Amniotic epithelial cell (primary cell): ENCODE measurements at places on chromosomes 5 and 9.
A peak's percentile ranks its signal among the peaks of the same experiment; 100 is the strongest.

- no peak for DNase-seq
These were observed 531 bp downstream of the ABO start for GRCh38 chr9:133274236-133275104.

DNA sequence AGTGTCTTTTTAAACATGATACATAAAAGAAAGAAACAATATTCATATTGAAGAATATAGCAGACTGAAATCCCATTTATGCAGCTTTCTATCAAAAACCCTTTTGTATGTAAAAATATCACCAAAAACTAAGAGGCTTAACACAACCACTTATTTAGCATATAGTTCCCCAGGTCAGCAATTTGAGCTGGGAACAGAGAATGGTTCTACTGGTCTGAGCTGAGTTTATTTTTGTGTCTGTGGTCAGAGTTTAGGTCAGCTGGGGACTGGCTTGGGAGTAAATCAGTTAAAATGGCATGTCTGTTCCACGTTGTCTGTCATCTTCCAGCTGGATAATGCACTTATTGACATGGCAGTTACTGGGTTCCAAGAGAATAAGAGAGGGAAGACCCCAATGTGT is 165.0 kb downstream of the TMEM232 start:
- no peak for DNase-seq

- peak; percentile 58 for DNase-seq
These were observed 176.4 kb downstream of the FGF18 start for GRCh38 chr5:171595801-171596231.

DNA sequence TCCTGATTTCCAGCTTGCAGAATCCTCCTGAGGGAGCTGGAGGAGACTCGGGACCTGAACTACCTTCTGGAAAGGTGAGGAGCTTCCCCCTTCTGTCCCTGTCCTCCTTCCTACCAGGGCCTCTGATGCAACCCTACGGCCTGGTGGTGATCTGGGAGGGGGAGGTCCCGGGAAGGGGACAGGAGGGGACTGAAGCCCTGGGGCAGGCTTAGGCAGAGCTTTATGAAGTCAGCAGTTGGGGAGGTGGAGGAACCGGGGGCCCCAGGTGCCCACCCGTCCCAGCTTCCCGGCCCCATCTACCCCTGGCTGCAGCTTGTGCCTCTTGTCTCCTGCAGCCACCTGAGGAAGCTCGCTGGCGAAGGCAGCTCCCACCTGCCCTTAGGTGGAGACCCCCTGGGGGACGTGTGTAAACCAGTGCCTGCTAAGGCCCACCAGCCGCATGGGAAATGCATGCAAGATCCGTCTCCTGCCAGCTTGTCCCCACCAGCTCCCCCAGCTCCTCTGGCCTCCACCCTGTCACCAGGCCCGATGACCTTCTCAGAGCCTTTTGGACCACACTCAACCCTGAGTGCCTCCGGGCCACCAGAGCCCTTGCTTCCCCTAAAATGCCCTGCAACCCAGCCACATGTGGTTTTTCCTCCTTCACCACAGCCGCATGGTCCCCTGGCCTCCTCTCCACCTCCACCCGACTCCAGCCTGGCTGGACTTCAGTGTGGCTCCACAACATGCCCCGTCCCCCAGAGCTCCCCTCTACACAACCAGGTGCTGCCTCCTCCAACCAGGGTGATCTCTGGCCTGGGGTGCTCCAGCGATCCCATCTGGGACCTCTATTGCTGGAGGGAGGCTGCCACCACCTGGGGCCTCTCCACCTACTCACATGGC is 2.1 kb downstream of the SPATA31E1 start:
- no peak for DNase-seq

DNA sequence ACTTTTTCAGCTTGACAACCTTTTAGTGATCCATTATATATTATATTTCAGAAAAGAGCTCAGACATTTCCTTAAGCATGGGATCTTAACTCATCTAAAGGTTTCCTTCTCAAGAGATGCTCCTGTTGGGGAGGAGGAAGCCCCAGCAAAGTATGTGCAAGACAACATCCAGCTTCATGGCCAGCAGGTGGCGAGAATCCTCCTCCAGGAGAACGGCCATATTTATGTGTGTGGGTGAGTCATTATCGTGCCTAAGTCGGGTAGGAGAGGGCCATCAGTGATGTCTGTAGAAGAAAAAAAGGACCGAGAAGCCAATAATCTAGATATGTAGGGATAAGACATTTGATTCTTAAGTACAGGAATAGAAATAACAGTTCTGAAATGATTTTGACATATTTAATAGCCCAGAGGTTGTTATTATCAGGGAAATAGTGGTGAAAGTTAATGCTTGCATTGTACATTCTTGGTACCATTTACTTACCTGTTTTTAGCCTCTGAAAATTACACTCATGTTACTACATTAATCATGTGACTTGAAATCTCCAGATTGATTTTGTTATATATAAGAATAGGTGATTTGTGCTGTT is 28.2 kb downstream of the MTRR start:
- DNase-seq = peak; percentile 68

DNA sequence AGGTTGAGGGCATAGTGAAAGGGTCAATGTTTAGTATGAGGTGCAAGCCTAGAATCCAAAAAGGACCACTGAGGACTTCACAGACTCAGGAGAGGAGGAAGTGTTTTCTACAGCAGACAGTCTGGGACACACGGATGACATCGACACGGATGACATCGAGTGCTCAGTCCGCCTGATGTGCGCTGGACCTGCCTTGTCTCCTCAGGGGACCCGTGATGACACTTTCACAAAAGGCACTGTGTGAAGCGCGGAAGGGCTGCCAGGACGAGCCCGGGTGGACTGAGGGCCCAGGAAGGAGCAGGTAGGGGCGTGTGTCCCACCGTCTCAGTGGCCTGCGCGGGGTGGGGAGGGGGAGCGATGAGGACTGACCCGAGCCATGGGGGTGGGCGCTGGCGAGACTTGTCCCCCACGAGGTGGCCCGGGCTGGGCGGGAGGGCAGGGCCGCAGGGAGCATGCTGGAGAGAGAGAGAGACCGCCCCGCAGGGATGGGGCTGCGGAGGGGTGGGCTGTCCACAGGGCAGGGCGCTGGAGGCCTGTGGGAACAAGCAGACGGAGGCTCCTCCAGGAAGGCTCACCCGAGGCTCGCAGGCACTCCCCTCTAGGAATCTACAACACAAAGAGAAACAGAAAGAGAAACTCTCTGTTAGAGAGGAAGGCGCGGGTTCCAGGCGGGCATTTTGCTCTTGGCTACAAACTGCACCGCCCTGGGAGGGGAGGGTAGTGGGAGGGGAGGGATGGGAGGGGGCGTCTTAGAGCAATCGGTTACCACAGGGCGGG is 54.9 kb downstream of the USP20 start:
- DNase-seq = no peak

GRCh38 chr5:175824676-175825075 is 46.7 kb upstream of the CPLX2 start:
- DNase-seq = no peak

- no peak for DNase-seq
These were observed 219.2 kb downstream of the MAPKAP1 start for GRCh38 chr9:125487842-125488241.

- no peak for DNase-seq
These were observed 96.6 kb downstream of the ISL1 start for GRCh38 chr5:51479840-51480239.

- no peak for DNase-seq
These were observed 141.7 kb downstream of the NTRK2 start for GRCh38 chr9:84811072-84811750.

- DNase-seq = peak; percentile 78
These were observed 27.1 kb downstream of the CYSTM1 start for GRCh38 chr5:140202078-140202477.

DNA sequence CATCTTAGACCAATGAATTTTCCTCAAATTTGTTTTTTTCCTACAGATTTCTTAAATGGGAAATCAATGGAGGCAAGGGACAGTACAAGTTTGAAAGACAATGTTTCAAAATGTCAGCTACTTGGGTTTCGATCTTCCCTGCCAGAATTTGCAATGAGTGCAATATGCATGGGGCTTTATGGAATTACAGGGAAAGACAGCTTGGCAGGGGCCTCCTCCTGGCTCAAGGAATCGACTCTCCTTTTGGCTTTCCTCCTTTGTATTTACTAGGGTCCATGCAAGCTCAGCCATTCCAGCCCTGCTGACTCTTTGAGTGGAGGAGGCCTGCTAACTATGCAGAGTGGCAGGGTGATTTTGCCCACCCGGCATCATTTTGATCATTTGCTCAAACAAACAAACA is 63.2 kb downstream of the MED27 start:
- DNase-seq = no peak

GRCh38 chr5:179526978-179527377 is 23.4 kb upstream of the RUFY1 start:
- DNase-seq = no peak

DNA sequence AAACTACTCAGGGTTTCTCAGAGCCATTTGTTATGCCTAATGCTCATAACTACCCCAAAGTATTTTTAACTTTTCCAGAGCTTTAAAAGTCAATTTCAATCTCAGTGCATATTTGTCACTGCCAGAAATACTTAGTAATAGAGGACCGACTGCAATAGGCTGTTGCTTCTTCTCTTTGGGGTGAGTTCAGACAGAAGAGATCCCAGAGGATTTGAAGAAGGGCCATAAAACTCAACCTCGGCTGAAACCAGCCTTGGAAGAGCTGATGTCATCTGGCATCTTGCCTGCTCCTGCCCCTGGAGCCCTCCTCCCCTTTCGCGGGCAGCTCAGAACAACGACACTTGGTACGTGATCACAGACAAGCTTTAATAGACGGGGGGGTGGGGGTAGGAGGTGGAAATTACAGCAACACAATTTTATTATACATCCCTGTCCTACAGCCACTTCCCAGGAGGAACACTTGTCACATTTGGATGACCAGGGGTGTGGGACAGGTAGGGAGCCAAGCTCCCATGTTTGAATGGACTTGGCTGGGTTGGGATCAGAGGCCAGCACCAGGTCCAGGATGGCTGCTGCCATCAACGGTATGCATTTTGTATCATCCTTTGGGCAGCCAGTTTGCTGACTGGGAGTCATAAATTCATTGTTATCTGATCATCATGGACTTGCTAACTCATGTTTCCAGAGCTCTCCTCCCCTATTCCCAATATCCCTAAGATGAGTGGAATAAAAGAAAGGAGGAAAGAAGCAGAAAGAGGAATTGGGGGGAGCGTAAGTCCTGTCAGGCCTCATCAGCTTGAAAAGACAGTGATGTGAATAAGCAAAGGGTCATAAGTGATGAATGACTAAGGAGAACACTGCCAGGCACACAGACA is 186.6 kb upstream of the PANK3 start:
- peak; percentile 24 for DNase-seq

DNA sequence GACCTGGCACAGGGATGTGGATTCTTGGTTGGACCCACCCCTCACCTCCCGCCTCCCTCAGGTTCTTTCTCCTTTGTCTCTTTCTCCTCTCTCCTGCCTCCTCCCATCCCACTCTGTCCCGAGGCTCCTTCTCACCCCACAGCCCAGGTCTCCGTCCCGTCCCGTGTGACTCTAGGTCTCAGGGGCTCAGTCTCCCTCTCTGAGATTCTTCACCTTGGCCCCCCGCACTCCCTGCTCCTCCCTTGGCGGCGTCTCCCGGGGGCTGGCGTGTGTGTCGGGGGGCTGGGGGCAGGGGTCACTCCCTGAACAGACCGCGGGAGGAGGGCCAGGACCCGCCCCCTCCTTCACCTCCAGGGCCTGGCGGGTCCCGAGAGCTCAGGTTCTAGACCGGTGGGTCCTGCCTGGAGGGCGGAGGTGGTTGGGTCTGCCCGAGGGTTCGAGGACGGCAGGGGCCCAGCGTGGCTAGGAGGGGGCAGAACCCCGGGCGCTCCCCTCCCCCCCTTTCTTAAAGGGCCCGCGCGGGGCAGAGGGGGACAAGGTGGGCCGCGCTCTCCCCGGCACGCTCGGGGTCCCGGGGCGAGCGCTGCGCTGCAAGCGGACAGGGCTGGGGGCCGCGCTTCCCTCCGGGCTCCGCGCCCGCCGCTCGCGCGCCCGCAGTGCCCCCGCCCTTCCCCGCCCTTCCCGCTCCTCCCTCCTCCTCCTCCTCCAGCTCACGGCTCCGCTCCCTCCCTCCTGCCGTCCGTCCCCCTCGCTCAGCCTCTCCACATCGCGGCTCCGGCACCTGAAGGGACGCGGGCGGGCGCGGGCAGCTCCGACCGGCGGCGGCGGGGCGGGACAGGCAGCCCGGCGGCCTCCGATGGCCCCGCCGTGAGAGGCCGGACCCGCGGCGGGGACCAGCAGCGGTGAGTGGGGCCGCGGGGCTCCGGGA is at the start of gene PSD2:
PSD2 (plus strand) TSS at position 735 of the 928 bp plus-strand sequence. CDS start 13,633 bp downstream, outside the sequence.
- no peak for DNase-seq

DNA sequence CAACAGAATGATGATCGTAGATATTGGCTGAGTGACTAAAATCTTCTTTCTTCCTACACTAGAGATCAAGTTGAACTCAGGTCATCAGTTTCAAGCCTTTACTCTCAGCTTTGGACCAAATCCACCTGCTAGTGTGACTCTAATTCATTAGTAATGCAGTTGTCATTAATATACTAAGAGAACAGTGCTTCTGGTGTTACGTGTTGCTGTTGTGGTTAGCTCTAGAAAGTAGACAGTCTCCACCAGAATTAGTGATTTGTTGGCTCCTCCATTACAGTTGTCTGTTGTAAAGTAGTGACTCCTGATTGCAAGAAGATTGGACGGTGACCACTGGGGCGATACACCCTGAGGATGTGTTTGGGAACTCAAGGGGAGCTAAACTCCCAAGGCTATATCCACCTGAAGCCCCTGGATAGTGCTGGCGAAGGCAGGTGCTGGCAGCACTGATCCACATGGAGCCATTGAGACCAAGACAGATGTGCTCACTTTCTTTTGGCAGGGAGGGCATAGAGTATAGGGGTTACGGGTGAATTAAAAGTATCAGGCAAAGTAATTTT is 3.1 kb downstream of the CAMK4 start:
- DNase-seq = no peak

GRCh38 chr9:87671478-87671877 is 54.4 kb upstream of the CTSL start:
- DNase-seq = no peak
